ENCODE measurements at places on chromosomes 2 and 18.

GRCh38 chr2:48240912-48241311 is 289.0 kb upstream of the STON1 start:
- H3K27ac ChIP-seq = no peak overlapping the region
- H3K4me1 ChIP-seq = peaks cover 12% of the 10 kb centered on the region
- H3K27me3 ChIP-seq = no peaks in the 10 kb centered on the region
- H3K4me3 ChIP-seq = no peak overlapping the region
- no peak for DNase-seq

- H3K27ac ChIP-seq = peak overlapping the region; percentile 84
- H3K36me3 ChIP-seq = peaks cover 48% of the 10 kb centered on the region
- peaks cover 56% of the 10 kb centered on the region for H3K4me1 ChIP-seq
These were observed 1.7 kb downstream of the CXCR4 start for GRCh38 chr2:136116151-136116812.

GRCh38 chr2:204869132-204869823 is 324.0 kb downstream of the PARD3B start:
- H3K4me1 ChIP-seq = peaks cover 35% of the 10 kb centered on the region
- DNase-seq = no peak

DNA sequence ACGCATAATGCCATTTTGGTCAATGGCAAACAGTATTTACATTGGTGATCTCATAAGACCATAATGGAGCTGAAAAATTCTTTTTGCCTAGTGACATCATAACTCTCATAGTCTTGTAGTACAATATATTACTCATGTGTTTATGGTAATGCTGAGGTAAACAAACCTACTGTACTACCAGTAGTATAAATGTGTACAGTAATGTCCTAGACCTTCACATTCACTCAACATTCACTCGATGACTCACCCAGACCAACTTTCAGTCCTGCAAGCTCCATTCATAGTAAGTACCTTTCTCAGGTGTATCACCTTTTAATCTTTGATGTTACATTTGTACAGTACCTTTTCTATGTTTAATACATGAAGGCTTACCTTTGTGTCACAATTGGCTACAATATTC is 558.2 kb upstream of the PIK3C3 start:
- no peaks in the 10 kb centered on the region for H3K36me3 ChIP-seq
- no peak overlapping the region for H3K27ac ChIP-seq
- H3K27me3 ChIP-seq = no peaks in the 10 kb centered on the region
- H3K4me1 ChIP-seq = no peaks in the 10 kb centered on the region
- H3K4me3 ChIP-seq = no peak overlapping the region
- DNase-seq = no peak

GRCh38 chr2:220786216-220786615 is 785.9 kb downstream of the EPHA4 start:
- no peak overlapping the region for H3K27ac ChIP-seq
- no peaks in the 10 kb centered on the region for H3K36me3 ChIP-seq
- no peak overlapping the region for H3K4me3 ChIP-seq
- H3K4me1 ChIP-seq = no peaks in the 10 kb centered on the region

DNA sequence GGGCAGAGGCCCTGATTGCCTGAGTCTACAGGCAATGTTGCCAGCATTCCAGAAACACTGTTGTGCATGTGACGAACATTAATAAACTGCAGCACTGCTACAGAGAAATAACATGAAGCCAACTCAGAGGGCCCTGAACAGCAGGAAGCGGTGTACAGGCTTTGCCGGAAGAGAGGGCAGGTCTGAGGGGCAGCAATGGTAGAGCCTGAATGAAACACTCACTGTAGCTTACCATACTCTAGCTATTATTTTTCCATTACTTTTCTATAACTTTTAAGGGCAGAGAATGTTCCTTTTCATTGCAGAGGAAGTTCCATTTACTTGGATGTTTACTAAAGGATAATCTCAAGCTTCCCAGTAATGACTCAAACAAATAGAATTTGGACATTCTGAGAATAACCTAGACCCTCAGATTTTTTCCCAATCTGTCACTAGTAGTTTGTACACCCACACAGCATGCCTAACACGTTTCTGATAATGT is 150.4 kb downstream of the MTX2 start:
- H3K4me3 ChIP-seq = no peak overlapping the region
- no peak for DNase-seq
- no peaks in the 10 kb centered on the region for H3K4me1 ChIP-seq
- H3K27me3 ChIP-seq = peaks cover 20% of the 10 kb centered on the region
- no peaks in the 10 kb centered on the region for H3K36me3 ChIP-seq

GRCh38 chr2:66434679-66435548 is at the start of gene MEIS1:
Gene MEIS1, plus strand, starts transcription at chr2:66435125. Its CDS starts 732 bp downstream, at chr2:66435857.
- H3K27ac ChIP-seq = peak within 1 kb of the TSS; percentile 43
- H3K27me3 ChIP-seq = peaks cover 88% of the 10 kb centered on the region
- peak within 1 kb of the TSS; percentile 71 for H3K4me3 ChIP-seq
- H3K4me1 ChIP-seq = peaks cover 20% of the 10 kb centered on the region

DNA sequence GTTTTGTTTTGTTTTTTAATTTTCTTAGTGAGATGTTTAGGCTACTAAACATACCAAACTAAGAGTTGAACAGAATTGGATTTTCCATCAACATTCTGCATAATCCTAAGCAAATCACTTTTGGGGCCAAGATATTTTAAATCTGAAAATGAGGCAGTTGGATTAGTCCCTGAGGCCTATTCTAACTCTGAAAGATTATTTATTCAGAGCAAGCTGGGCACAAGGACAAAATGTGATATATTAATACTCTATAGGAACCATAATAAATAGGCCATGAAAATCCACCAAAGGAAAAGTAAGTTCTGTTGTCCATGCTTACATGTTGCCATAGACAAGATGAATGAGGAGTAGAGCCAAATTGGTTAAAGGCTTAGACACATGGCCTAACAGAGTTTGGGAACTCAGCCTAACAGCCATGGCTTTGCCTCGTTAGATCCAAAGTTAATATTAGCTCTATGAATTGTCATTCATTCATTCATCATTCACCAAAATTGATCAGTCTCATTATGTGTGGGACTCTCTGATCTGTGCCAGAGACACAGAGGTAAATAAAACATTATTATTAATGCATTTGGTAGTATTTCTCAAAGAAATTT is 183.5 kb downstream of the SCG2 start:
- no peaks in the 10 kb centered on the region for H3K27me3 ChIP-seq
- no peak overlapping the region for H3K4me3 ChIP-seq
- no peaks in the 10 kb centered on the region for H3K4me1 ChIP-seq
- no peaks in the 10 kb centered on the region for H3K36me3 ChIP-seq

GRCh38 chr2:134433979-134434378 is 180.1 kb downstream of the MGAT5 start:
- DNase-seq = no peak
- H3K36me3 ChIP-seq = peaks cover 15% of the 10 kb centered on the region
- no peak overlapping the region for H3K4me3 ChIP-seq
- no peak overlapping the region for H3K27ac ChIP-seq

DNA sequence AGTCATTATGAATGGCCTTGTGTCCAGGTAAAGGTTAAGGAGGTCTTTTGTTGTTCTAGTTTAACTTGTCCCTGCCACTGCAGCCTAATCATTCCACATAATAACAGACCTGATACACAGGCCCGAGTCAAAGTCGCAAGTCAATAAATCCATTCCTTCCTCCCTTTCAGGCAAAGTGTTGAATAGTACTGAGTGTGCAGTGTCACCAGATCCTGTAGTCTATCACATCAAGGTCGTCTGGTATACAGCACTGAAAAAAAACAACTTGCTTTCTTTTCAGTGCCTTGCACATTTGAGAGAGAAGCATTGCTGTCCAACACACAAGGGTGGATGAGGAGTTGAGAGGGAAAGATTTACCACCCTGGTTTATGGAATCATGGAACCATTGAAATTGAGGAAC is 606.2 kb downstream of the BCL11A start:
- no peaks in the 10 kb centered on the region for H3K36me3 ChIP-seq
- H3K27me3 ChIP-seq = no peaks in the 10 kb centered on the region
- DNase-seq = no peak
- H3K27ac ChIP-seq = no peak overlapping the region
- H3K4me1 ChIP-seq = no peaks in the 10 kb centered on the region

DNA sequence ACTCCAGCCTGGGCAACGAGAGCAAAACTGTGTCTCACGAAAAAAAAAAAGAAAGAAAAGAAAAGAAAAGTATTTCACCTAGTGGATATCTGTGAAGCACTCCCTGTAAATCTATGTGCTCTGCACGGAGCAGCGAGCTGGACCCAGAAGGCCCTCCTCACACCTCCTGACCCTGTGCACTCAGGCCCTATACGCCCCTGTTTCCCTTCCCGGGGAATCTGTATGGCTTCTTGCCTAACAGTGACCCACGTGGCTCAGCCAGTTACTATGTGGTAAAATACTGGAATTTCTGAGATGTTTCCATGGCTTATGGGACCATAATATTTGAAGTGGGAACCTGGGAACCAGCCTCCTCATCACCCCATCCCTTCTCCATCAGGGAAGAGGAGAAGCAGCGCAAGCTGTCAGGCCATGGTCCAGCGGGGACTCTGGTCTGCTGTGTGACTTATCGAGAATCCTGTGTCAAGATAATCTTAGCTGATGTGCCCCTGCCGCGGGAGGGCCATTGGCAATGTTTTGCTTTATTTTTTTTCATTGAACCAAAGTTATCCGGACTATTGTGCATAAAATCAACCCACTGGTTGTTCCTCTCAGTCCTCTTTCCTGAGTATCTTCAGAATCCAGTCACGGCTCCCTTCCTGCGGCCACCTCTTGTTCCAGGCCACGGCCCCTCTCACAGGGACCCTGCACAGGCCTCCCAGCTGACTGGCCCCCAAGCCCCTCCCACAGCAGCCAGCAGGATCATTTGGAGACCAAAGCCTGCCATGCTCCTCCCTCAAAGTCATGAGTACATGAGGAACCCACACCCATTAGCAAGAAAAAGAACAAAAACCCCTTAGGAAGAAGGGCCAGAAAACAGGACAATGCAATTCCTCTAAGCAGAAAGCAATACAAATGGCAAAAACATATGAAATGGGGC is 30.6 kb downstream of the SDC1 start:
- no peaks in the 10 kb centered on the region for H3K36me3 ChIP-seq
- no peak for DNase-seq
- H3K27me3 ChIP-seq = no peaks in the 10 kb centered on the region
- no peaks in the 10 kb centered on the region for H3K4me1 ChIP-seq
- no peak overlapping the region for H3K27ac ChIP-seq
- H3K4me3 ChIP-seq = no peak overlapping the region

DNA sequence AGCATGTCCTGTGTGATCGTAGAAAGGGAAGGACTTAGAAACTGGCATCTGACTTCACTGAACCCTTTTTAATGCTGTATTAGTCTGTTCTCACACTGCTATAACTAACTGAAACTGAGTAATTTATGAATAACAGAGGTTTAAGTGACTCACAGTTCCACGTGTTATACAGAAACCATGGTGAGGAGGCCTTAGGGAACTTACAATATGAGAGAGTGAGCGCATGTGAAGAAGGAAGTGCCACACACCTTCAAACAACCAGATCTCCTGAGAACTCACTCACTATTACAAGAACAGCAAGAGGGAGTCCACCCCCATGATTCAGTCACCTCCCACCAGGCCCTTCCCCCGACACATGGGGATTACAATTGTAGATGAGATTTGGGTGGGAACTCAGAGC is 811.3 kb downstream of the CPS1 start:
- H3K4me3 ChIP-seq = no peak overlapping the region
- no peak for DNase-seq
- no peaks in the 10 kb centered on the region for H3K4me1 ChIP-seq

- no peaks in the 10 kb centered on the region for H3K27me3 ChIP-seq
- H3K4me1 ChIP-seq = peaks cover 16% of the 10 kb centered on the region
- H3K4me3 ChIP-seq = no peak overlapping the region
- peaks cover 17% of the 10 kb centered on the region for H3K36me3 ChIP-seq
- DNase-seq = no peak
These were observed 13.2 kb upstream of the CEP68 start for GRCh38 chr2:65043001-65043400.

Measured in activated CD4-positive, alpha-beta T cell treated with anti-CD3 and anti-CD28 coated beads, Interleukin-2, amount 10 ng/mL, durations not matched to agents 7 days and 5 days (primary cell).